ENCODE measurements at places on chromosomes 13 and 19.

DNA sequence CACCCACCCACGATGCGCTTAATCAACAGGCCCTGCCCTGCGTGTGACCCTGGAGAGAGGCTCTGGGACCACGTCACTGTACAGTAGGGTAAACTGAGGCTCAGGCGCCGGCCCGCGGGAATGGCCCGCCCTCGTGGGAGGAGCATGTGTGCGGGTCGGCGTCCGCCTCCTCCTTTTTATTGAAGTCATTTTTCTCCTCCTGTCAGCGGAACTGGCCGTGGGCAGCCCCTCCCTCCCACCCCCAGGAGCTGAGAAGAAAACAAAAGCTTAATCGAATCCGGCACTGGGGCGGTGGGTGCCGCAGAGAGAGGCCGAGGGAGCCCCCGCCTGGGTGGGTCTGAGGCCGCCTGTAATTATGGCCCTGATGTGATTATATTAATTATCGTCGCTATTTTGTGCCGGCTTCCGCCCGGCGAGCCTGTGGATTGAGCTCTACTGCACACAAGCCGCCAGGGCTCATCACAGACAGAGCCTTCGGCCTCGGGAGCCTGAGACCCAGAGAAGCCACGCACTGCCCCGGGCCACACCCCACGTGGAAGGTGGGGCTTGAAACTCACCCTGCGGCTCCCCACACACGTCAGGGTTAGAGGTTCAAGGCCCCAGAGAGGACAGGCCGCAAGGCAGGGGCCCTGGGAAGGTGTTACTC, 7.0 kb downstream of the C2CD4C start:
- no peak for DNase-seq

DNA sequence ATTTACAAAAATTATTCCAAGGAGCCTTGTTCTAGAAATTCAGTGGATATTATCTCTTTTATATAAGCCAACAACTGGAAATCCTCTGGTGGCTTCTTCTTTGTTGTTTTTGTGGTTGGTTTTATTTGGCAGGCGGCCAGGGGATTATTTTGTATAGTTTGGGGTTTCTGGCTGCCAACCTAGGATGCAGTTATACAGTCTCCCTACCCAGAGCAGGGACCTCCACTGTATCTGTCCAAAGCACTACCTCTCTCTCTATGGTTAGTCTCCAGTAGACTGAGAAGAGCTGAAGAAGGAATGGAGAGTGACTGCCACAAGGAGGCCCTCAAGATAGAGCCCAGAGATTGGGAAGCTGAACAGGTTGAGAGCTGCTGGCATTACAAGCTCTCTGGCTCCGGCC, 80.2 kb downstream of the ZAR1L start:
- DNase-seq, result no peak

GRCh38 chr19:31717269-31717923, 368.2 kb upstream of the TSHZ3 start:
- no peak for DNase-seq

DNA sequence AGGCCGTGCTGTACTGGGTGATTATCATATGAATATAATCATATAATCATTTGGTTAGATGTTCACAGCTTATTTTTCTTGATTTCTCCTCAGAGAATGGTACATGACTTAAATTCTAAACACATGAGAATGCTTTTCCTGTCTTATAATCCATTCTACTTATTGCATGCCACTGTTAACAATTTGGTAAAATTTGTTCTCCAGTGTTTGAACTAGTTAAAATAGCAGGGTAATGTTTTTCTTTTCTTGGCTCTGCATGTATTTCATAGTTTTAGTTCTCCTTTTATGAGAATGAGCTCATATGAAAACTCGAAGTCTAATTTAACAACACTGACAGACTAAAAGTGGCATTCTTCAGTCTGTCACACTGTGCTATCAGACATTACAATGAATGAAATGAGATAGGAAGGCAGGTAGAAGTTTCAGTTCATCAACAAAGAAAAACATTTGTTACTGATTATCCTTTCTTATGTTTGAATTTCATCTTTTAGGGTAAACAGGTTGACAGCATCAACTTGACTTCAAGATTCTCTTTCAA, 10.2 kb downstream of the SPRYD7 start:
- no peak for DNase-seq

DNA sequence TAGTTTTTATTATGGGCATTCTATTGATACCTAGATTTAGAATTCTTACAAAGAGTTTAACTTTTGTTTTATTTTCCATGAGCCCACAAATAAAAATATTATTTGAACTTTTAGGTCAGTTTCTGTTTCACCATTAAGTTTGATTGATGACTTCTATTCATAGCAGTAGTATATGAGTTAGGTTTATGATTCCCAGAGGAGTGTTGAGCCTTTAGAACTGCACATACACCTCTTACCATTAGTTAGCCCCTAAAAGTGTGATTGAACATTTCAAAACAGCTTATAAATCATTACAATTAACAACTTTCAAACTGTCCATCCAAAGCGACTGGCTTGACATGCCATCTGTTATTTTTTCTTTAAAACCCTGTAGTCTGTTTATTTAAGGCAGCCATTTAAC, 19.0 kb upstream of the PCDH17 start:
- DNase-seq, result no peak

GRCh38 chr13:79501538-79502232, 20.7 kb downstream of the NDFIP2 start:
- no peak for DNase-seq
